ENCODE measurements at places on chromosomes 16 and 17.

GRCh38 chr16:492211-492875, 35.2 kb upstream of the CAPN15 start:
- DNase-seq: no peak

GRCh38 chr17:60311186-60311585, 80.7 kb downstream of the USP32 start:
- DNase-seq: no peak

DNA sequence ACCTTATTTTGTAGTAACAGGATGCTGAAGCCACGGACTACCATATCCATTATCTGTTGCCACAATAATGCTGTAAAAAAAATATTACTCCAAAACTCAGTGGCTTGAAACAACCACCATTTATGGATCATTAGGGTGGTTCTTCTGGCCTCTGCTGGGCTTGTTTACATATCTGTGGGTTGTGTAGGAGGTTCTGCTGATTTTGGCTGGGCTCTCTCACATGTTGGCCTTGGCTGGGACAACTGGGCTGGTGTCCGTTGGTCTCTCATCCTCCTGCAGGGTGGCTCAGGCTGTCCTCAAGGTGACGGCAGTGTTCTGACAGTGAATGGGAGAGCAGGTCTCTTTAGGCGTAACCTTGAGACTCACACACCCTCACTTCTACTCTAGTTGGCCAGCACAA, 76.0 kb downstream of the GPR139 start:
- DNase-seq: no peak

GRCh38 chr17:49045376-49045775, 48.2 kb downstream of the IGF2BP1 start:
- DNase-seq: no peak

DNA sequence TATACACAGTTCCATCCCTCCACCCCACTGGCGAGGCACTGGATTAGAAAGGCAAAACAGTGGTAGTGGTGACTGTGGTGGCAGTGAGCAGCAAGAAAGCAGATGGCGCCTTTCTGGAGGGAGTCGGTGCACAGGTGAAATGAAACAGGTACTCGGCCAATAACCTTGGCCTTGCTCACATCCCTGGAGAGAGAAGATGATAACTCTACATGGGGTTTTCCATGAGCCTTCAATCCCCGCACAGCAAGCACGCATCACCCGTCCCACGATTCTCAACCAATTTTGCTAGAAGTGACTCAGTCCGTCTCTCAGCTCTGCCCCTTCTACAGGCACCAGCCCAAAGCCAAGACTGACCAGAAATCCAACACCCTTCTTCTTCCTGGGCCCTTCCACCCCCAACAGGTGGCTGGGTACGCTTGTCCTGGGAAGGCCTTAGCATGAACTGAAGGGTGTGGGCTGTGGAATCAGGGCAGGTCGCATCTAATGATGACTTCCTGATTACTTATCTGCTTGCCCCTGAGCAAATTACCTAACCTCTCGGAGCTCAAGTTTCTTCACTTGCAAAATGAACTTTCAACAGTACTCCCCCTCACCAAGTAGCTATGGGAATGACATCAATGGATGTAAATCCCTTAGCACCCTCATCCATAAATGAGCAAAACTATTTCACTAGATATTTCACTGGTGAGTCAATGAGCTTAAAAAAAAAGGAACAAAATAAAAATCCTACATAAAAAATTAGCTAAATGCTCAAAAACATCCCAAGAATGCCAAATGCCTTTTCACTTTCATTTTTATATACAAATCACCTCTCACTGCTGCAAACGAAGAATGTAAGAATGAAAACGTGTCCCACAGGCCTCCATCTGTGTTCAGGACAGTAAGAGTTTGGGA, 18.0 kb downstream of the XPO6 start:
- peak; percentile 58 for DNase-seq

- DNase-seq: peak; percentile 27
Observed at GRCh38 chr17:60036796-60037677, 41.7 kb downstream of the HEATR6 start.

All from HFF-Myc (cell line).